Activated T-helper 1 cell treated with Interleukin-2 at 50 U/mL for 16 hours (primary cell): ENCODE measurements at places on chromosomes 3 and 15.

DNA sequence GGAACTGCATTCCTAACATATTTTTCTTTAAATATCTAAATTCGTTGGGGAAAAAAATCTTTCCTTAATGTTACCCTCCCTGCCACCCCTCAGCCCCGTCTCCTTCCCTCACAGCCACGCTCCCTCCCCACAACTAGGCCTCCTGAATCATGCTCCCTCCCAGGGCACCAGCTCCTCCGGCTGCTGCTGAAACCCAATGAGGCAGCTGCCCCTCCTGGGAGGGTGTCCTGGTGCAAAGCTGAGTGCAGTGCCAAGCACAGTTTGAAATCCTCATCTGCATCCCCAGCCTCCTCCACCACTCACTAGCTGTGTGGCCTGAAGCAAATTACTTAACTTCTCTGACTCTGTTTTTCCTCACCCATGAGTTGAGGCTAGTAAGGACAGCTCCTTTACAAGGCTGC is 2.7 kb upstream of the NR2E3 start:
- DNase-seq, result no peak

DNA sequence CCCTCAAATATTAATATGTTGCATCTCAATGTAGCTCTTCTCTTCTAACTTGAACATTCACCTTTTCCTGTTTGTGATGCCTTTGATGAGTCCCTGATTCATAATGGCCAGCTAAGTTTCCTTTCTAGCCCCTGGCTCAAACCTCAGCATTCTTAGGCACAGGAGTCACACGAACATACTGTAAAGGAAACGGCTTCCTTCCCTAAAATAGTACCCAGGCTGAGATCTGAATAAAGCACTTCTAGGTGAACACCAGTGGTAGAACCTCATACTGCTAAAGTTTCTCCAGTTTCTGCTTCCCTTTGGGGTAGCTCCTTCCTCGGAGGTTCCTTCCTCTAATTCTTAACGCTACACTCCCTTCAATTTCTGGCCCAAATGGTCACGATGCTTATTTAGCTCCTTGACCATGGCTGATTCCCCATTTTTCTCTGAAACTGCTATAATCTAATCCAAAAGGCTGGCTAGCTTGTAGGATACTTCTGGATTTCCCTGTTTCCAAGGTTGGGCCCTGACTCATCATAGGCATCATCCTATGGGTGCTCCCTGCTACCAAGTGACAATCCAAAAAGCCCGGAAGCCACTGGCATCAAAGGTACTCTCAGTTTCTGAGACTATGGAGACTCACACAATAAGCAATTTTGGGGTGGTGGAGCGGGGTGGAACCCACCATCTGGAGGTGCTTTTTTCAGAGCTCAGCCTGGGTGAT is 2.4 kb downstream of the ANAPC13 start:
- no peak for DNase-seq

GRCh38 chr3:96259-96658 is 100.3 kb upstream of the CHL1 start:
- DNase-seq, result no peak

DNA sequence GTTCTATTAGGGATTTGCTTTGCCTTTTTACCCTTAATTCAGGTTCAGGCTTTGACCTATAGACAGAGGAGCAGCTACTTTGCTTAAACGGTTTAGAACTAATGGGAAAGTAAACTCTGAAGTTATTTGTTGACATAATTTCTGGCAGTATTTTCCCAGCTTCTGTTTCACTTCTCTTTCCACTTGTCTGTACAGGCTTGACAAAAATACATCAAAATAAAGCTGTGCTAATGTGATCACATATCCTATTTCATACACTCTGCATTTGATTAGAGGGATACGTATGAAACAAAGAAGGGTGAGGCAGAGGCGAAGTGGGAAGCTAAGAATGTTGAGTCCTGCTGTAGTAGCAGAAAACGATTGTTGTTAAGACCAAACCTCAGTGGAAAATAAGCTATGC is 389.1 kb upstream of the RARB start:
- DNase-seq, result no peak

- DNase-seq, result no peak
These were observed 11.1 kb downstream of the IL1RAP start for GRCh38 chr3:190524942-190525341.

GRCh38 chr15:27410996-27411605 is 440.1 kb downstream of the GABRG3 start:
- no peak for DNase-seq

GRCh38 chr15:32029409-32029861 is 880 bp upstream of the CHRNA7 start:
- no peak for DNase-seq

- DNase-seq, result no peak
These were observed 107.3 kb upstream of the SELENOK start for GRCh38 chr3:53998980-53999379.
